ENCODE measurements at places on chromosomes 7 and 10.

- DNase-seq = no peak
Measured at GRCh38 chr7:155482511-155483183, 24.7 kb downstream of the EN2 start.

DNA sequence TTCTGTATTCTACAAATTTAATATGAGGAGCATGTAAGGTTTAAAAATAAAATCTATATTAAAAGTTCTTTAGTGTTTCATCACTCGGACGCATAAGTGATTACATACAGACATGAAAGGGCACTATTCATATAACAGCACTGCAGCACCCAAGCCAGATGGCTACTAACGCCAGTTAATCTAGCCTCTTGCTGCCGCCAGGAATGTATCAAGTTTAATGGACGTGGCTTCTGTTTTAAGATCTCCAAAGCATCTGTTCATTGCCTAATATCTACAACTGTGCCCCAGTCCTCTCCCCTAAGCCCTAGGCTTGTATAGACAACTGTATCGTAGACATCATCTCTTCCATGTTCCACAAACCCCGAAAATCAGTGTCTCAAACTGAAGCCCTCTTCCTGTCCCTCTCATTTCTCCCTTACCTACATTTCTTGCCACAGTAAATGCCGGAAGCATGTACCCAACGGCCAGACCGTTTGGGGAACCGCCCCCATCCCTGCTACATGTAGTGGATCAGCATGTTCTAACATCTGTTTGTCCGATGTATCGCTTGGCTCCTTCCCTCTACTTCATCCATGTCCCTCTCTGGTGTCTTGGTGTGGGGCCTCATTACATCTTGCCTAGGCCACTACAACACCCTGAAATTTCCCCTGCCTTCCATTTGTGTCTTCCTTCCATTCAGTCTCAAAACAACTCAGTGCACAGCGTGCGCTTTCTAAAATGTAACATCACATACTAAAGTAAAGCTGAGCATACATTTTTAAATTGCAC, 147.5 kb upstream of the RSU1 start:
- DNase-seq = no peak

- no peak for DNase-seq
Measured at GRCh38 chr7:115965236-115965635, 65.3 kb downstream of the TFEC start.

DNA sequence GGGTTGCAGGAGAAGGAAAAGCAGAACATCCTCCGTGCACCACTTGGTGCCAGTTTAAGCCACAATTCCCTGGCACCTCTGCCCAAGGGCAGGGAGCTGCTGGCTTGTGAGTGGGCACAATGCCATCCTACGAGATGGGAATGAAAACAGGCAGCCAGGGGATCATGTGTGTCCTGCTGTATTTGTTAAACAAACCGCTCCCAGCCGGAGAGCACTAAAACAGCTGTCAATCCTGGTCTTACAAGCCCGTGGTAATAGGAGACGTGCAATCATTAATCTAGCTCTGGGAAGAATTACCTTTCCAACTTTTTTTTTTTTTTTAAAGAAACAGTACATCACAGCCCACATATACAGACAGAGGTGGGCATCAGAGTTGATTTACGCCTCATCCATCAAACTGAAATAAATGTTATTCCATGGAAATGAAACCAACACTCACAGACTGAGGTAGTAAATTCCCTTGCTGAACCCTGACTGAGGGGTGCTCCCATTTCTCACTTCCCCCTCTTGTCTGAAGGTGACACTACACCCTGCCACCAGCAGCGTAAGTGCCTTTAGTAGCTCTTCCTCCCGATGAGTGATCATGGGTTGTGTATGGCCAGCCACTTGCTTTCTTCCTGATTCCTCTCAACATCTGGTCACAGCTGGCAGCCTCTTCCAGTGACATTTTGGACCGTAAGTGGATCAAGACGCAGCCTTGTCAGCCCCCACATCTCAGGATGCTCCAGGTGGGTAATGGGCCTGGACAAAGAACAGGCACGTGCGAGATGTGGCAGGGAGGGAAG, 143.8 kb downstream of the TEX36 start:
- no peak for DNase-seq

DNA sequence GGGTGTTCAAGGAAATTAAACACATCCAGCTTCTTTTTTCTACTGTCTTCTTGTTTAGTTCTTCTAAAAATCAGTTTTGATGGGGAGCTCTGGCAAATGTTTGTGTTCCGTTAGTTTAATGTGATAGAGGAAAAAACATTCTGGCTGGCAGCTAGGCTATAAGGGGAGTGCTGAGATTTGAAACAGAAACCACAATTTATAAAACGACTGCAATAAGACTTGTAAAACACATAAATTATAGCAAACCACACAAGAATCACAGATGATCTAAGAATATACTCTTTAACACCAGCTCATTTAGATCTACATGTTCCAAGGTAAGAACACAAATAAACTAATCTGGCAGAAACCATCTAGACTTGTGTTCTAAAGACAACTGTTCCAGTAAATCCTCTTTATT, 425.5 kb downstream of the CNTNAP2 start:
- no peak for DNase-seq

GRCh38 chr10:80502621-80503583, 34.8 kb upstream of the SH2D4B start:
- DNase-seq = no peak

DNA sequence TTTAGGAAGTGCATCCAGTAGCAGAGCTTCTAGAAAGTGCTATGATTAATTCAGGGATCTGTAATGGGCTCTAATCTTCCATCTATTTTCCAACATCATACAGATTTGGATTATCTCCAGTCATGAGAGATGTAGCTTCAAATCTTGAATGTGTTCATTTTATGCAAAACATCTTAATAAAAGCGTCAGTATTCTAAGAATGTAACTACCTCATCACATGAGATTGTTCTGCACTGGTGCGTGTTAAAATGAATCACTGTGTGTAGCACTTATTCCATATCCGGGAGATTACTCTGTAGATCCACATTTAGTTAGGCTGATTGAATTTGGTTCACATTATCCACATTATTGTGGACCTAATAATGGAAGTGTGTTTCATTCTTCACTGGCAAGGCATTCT, 344.9 kb upstream of the CHRM2 start:
- no peak for DNase-seq

GRCh38 chr7:117582219-117582704, 102.4 kb downstream of the CFTR start:
- DNase-seq = no peak

DNA sequence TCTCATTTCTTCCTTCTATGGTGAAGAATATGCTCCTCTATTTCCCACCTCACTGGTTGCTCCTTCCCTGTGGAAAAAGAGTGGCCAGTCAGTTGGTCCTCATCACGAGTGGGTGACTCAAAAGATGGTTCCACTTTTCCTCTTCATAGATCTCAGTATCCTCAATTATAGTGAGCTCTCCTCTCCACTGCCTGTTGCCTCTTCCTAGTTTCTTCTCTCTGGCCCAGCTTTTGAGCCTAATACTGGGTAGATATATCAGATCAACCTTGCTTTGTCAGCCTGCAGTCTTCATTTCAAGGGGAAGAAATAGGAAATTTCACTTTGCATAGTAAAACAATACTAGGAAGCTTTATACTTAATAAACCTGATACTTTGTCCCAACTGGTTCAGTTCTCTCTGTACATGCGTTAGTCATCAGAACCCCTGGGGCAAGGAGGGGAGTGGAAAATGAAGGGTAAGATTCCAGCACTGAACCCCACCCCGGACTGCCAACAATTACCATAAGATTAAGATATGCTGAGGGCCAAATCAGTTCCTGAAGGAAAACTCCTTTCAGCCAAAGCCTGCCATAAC, 15.5 kb upstream of the WNT16 start:
- no peak for DNase-seq

- no peak for DNase-seq
Measured at GRCh38 chr10:133526957-133527588, at the start of gene CYP2E1. Gene CYP2E1, plus strand, starts transcription at chr10:133527363. Its CDS starts 33 bp downstream, at chr10:133527396.

GRCh38 chr7:633381-634018, 93.0 kb upstream of the DNAAF5 start:
- DNase-seq = no peak

DNA sequence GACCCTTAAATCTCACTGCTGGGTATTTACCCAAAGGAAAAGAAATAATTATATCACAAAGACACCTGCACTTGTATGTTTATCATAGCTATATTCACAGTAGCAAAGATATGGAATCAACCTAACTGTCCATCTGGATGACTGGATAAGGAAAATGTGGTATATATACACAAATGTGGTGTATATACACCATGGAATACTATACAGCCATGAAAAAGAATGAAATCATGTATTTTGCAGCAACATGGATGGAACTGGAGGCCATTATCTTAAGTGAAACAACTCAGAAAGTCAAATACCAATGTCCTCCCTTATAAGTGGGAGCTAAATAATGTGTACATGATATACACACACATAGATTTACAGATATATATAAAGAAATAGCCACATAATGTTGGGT, 168.2 kb downstream of the SH2D4B start:
- no peak for DNase-seq

- DNase-seq = no peak
Measured at GRCh38 chr10:3896161-3896560, 111.2 kb upstream of the KLF6 start.

DNA sequence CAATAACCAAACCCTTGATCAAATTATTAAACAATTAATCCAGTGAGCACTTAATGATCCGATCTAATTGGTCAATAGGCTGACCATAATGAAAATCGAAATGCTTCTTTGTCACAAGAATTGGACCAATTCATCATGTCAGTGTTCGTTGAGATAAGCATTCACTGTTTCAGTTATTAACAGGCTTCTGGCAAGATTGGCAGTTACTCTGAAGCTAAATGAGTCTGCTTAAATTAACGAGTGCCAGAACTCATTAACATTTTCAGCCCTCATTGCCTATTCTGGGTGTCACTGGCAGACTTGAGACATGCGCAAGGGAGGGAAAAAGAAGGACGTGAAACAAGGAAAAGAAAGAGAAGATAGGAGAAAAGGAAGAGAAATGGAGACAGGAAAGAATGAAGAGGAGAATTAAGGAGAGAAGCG, 30.7 kb upstream of the SLC26A3 start:
- no peak for DNase-seq

DNA sequence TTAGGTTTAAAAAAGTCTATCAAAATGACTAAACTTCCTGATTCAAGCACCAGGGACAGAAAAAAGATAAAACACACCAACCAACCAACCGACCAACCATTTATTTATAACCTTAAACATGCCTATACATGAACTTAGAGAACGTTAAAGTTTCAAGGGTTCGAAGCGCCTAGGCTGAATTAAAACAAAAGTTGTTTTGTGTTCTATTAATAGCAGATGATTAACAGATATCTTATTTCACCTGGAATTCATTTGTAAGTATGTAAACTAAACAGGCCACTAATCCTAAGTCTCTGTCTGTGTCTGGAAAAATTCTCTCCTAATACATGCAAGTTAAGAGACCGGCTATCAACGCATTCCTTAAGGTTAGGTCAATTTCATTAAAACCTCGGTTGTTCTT, 1.4 kb downstream of the BAIAP2L1 start:
- DNase-seq = no peak

DNA sequence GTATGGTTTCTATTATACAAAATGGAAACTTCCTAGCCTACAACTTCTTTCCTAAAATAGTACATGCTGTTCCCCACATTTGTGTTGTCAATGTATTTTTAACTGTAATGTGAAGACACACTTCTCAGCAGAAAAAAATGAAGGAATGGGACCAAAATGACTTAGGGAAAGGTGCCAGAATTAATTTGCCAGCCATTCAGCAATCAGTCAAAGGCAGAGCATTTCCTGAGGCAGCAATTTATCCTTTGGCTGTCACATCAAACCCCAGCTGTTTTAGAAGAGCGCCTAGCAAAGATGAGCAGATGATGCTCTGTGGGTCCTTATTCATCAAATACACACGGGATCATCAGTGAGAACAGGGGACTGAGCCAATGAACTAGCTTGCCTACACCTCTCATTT, 592.5 kb downstream of the KCNMA1 start:
- DNase-seq = no peak

- no peak for DNase-seq
Measured at GRCh38 chr7:131384286-131384635, 56.6 kb downstream of the MKLN1 start.

DNA sequence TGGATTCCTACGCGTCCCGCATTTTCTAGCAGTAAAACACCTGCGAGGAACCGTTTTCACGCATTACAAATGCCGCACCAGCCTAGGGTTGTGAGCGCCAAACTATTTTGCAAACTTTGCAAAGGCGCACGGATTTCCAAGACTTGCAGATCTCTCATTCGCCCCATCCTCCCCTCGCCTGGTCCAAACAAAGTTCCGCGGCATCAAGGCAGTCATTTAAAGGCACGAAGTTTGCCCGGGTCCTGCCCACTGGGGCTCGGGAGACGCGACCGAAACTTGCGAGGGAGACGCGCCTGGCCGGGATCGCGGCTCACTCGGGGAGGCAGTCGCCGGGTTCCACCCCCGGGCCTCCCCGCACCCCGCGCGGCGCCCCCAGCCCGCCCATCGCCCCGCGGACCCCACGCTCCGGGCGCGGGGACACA, 613 bp downstream of the USP6NL start:
- DNase-seq = no peak

DNA sequence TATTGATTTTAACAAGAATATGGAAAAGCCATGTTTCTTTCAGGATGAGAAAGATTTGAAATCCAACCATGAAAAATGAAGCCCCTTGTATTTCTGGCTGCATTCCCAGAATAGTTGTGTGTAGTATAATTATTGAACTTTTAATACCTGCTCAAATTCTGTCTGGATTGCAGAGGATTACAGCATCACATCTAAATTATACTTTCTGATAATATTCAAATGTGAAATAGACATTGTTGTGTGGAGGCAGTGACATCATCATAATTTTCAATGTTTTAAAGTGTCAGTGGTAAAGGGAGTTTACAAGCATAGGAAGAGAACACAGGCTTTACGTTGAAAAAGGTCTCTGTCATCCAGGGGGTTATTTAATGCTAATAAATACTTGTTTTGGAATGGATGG, 93.4 kb downstream of the POLL start:
- no peak for DNase-seq

DNA sequence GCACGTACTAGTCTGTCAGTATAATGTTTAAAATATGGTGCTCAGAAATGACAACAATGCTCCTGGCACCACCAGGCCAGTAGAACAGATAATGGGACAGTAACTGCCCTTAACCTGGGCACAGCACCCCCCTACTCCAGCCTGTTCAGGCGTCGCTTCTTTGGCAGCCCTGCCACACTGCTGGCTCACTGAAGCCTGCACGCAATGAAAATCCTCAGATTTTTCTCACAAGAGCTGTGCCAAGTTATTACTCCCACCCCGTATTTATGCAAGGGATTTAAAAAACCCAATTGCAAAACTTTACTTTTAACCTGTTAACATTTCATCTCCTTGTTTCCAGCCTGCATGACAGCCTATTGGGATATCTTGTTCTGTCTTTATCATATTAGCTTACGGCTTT, 56.6 kb upstream of the LAMB1 start:
- no peak for DNase-seq

DNA sequence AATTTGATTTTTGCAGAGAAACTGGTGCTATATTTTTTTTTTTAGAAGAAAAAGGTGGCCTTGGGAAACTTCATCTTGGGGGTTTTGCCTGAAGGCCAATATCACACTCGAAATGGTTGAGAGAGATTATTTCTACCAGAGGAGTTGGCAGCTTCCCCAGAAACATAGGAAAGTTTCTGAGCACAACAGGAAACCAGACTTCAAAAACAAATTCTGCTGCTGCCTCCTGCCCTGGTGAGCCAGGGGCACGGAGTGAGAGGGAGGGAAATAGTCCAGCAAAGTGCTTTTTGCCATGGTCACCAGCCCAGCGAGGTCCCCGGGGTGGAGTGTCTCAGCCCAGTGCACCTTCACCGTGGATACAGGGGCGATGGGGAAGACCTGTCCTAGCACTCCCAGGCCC, 61.1 kb downstream of the FOXI2 start:
- no peak for DNase-seq

GRCh38 chr10:44960088-44960460, 472 bp downstream of the RASSF4 start:
- DNase-seq = no peak
